ENCODE measurements at places on chromosomes 5 and 9.

DNA sequence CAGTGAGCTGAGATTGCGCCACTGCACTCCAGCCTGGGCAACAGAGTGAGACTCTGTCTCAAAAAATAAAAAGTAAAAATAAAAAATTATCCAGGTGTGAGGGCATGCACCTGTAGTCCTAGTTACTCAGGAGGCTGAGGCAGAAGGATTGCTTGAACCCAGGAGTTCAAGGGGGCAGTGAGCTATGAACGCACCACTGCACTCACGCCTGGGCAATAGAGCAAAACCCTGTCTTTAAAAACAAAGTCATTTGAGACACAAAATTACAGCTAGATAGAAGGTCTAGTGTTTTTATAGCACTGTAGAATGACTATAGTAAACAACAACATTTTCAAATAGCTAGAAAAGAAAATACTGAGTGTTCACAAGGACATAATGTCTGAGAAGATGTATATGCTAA is 16.4 kb downstream of the IL4 start:
- no peak for DNase-seq

- no peak for DNase-seq
Measured at GRCh38 chr5:139755892-139756671, 39.5 kb upstream of the PSD2 start.

GRCh38 chr9:94298949-94299599 is 29.4 kb downstream of the NUTM2F start:
- no peak for DNase-seq

- no peak for DNase-seq
Measured at GRCh38 chr9:118829334-118829733, 539.9 kb downstream of the BRINP1 start.

- no peak for DNase-seq
Measured at GRCh38 chr5:115766608-115767007, 49.9 kb downstream of the CDO1 start.

DNA sequence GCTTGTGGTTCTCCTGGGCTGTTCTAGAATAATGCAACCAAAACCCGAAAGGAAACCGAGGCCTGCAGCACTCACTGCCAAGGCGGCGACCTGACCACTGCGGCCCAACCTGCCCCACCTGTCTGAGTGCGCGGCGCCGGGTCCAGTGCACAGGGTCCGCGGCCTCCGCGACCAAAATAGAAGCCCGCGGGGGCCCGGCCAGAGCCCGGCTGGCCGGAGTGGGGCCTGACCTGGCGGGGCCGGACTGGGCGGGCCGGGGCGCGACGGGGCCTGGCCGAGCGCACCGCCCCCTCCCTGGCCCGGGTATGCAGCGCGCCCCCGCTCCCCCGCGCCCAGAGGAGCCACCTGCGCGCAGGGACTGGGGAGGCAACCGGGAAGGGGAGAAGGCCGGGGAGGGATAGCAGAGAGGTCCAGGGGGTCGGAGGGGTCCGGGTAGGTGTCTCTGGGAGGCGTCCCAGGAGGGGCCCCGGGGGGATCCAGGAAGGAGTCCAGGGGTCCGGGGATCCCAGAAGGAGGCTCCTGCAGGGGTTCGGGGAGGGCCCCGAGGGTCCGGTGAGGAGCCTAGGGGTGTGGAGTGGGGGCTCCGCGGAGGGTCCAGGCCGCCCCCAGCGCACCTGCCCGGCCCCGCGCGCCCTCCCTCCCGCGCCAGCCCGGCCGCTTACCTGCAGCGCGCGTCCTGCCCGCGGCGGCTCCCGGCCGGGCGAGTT is 503 bp downstream of the SEMA4D start:
- DNase-seq: no peak

DNA sequence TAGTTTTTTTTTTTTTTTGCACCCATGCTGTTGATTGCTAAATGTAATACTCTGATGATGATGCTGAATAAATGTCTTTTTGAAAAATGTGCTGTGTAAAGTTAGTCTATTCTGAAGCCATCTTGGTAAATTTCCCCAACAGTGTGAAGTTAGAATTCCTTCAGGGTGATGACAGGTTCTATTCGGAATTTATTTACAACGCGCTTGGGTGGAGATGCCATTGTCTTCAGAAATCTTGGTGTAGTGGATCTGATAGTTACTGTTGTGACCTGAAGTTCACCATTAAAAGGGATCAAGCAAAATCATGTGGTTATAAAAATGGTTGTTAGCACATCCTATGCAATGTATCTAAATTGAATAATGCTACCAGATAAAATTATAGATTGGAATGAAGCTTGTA is 36.3 kb upstream of the DMRT1 start:
- DNase-seq: no peak

- no peak for DNase-seq
Measured at GRCh38 chr5:107805824-107806223, 135.1 kb upstream of the EFNA5 start.

Data from PC-3 (cell line).